ENCODE measurements at places on chromosomes 11 and 22.

- no peak for DNase-seq
Measured at GRCh38 chr11:125020342-125020741, 42.8 kb upstream of the SLC37A2 start.

- DNase-seq = no peak
Measured at GRCh38 chr11:29306527-29306926, 710.3 kb downstream of the KCNA4 start.

DNA sequence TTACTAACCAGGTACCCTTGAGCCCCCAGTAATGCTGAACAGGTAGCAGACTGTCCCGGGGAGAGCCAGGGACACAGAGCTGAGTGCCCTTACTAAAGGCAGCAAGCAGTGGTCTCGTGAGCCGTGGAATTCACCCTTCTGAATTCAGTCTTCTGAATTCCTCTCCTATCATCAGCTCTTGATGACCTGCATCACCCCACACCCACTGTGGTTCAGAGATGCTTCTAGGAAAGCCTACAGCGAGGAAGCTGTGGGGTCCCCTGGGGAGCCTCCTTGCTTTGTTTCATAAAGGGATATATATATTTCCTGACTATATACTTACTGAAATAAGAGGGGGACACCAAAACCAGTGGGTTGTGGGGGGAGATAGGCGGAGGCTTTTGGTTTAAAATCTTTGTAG is 2.6 kb downstream of the SPATA19 start:
- no peak for DNase-seq

DNA sequence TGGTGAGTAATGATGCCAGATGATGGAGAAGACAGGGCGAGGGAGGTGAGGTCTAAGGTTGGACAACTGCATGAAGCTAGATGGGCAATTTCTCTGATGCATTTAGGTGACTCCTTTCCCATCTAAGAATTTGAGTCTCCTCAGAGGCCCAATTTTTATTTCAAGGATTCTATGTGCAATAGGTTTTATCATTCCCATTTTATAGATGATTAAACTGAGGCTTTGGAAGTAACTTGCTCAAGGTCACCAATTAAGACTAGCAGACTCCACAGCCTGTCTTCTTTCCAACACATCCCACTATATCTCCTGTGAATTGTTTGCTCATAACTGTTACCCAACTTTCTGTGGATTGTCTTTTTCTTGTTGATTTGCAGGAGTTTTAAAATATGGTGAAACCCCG is 28.5 kb downstream of the DSCAML1 start:
- DNase-seq = no peak

DNA sequence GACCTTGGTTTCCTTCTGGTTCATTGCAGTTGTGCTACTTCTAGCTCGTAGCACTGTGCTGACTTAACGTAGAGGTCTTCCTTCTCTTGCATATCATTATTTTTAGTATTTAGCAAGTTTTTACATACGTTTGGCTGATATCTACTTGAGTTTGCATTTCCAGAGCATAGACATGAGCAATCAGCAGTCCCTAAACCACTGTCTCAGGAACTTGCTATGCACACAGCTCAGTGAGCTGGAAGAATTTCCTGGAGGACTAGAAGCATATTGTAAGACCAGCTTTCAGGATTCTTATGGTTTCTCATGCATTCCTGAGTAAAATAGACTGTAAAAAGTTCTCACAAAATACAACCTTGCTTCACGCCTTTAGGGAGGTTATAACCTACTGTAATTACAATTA is 226.7 kb upstream of the PDGFD start:
- DNase-seq = no peak

DNA sequence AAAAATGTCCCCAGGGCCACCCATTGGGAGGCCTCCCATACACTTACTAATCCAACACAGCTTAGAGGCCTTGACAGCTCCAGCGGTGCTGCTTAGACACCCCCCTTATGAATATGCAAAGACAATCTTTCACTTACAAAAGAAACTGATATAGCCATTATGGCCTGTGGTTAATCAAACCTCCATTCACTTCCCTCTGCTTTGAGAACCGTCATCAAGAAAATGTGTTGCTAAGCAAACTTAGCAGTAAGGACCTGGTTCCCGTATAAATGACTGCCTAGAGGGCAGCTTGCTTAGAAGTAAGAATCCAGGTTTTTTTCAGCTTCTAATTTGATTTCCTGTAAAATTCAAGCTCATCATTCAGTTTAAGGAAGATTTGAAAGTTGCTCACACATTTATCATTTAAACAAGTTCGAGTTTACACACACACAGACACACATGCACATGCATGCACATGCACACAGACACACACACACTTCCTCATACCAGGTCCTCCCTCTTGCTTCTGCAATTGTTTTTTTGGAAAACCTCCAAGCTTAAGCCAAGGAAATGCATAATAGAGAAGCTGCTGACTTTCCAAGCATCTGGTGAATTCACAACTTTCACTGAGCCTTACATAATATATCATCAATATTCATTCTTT is 137.7 kb upstream of the BLID start:
- no peak for DNase-seq

- no peak for DNase-seq
Measured at GRCh38 chr22:24200619-24201212, 19.4 kb downstream of the SUSD2 start.

DNA sequence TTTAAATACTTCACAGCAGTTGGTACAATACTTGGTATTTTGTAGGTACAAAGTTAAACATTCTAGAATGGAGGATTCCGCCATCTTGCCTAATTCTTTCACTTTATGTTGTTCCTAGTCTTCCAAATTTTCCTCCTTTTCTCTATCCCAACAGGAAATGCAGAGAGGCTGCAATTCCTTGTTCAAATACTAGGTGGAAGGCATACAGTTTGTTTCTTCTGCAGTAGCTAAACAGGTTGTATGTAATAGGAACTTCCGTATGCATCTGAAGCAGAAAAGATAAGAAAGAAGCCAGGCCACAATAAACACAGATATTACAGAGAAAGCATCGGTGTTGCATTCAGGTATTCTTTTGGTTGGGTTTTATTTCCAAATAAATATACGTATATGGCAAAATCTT is 186.4 kb upstream of the MTMR2 start:
- no peak for DNase-seq

- DNase-seq = no peak
Measured at GRCh38 chr11:43772733-43773132, 92.2 kb downstream of the HSD17B12 start.

GRCh38 chr22:22015631-22016030 is 33.0 kb upstream of the TOP3B start:
- DNase-seq = no peak

DNA sequence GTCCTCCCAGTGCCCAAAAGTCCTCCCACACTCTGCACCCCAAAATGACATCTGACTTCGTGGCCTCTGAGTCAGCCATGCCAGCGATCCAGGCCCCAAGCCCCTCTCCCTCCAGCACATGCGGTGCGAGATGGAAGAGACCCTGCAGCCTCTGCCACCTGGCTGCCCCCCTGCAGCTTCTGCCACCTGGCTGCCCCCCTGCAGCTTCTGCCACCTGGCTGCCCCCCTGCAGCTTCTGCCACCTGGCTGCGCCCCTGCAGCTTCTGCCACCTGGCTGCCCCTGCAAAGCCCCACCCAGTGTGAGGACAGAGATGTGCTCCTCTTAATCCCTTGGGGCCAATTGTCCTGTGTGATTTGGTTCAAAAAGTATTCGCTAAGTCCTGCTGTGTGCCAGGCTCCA is 68.0 kb downstream of the WNT7B start:
- no peak for DNase-seq

DNA sequence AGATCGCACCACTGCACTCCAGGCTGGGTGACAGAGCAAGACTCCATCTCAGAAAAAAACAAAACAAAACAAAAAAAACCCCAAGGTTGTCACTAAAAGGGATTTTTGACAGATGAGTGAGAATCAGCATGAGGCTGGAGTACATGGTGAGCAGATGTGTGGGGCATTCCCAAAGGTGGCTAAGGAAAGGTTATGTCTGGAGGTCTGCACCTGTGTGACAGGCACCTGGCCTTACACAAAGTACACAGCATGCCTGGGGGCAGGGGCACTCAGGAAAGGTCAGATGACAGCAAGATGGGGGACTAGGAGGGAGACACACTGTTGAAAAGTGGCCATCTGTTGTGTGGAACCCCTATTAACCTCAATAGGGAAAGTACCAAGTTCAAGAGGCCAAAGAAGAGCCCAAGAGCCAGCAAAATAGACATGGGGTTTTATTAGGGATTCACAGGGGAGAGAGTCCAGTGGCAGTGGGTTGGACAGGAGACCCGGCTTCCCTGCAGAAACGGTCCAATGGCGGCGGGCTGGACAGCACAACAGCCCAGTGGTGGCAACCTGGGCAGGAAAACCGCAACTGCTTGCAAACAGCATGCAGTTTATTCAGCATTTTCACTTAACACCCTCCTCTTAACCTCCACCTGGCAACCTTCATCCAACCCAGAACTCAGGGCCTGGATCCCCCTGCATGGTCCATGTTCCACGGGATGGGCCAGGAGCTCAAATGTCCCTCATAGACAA is 101.1 kb downstream of the MICAL2 start:
- no peak for DNase-seq

- DNase-seq = no peak
Measured at GRCh38 chr22:36249160-36249559, 3.8 kb upstream of the APOL1 start.

DNA sequence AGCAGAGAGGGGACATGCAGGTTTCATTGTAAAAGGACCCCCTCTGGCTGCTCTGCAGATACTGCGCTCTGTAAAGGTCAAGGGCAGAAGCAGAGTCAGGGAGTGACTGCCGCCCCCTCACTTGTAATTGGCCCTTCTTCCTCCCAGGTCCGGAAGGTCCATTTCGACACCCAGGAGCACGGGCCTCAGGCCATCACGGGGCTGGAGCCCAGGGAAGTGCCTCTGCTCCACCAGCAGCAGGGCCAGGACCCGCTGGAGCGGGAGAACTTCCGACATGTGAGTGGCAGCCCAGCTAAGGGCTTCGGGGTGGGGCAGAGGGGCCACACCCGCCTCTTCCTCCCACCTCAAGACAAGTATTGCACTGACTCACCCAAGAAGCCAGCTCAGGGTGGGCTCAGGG is 24.0 kb upstream of the LRRC10B start:
- DNase-seq = no peak

GRCh38 chr11:104705490-104706190 is 192.6 kb downstream of the CASP12 start:
- peak; percentile 11 for DNase-seq

DNA sequence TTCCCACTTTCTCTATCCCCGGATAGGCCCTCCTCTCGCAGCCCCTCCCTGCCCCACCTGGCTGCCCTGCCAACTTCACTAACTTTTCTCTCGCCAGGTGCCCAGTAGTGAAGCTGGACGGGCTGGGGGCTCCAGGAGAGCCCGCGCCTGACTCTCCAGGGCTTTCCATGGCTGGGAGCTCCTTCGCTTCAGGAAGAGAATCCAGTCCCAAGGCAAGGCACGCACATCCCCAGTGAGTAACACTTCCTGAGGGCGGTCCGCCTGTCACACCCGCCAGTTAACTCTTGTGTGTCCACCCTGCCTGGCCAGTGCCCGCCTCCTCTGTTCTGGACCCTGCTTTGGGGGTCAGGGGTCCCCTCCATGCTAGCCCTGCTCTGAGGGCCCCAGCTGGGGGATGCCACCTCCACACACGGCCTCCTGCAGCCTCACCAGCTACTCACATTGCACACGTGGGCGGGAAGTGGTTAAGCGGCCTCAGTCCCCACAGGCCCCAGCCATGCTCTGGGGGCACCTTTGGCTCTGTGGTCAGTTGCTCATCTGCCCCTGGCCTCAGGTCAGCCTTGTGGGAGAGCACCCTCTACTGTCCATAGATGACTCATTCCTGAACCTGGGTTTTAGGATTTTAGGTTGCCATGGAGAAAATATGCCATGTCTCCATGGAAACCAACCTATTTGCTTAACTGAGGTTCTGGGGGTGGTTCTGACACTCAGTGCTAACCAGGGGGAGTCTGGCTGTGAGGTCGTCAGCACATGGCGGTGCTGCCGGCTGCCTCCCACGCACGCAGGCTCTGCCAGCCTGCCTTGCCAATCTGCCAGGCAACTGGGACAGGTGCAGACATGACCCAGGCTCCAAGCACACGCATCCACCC is at the start of gene RIN1:
Gene RIN1, minus strand, starts transcription at position 201 of the 869 bp plus-strand sequence. Its CDS starts 32 bp downstream, at position 169.
- peak; percentile 87 for DNase-seq

- no peak for DNase-seq
Measured at GRCh38 chr22:50251477-50252081, 514 bp upstream of the HDAC10 start.

DNA sequence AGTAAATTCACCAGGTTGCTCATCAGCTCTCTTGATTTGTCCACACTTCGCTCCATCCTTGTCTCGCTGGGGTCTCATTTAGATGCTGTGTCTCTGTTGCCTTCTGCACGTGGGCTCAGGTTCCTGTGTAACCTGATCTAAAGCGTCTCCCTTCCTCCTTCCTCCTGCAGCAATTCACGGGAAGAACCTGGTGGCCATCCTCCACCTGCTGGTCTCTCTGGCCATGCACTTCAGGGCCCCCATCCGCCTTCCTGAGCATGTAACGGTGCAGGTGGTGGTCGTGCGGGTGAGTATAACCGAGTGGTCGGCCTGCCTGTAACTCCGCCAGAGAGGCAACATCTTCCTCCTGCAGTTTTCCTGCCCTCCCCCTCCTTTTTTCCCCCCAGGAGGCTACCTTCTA is 48.0 kb upstream of the PARVG start:
- no peak for DNase-seq

GRCh38 chr22:37705205-37705604 is 8.4 kb downstream of the TRIOBP start:
- DNase-seq = no peak

- DNase-seq = peak; percentile 20
Measured at GRCh38 chr11:74611369-74611861, 19.0 kb downstream of the POLD3 start.

GRCh38 chr11:70745451-70745850 is 347.1 kb downstream of the CTTN start:
- DNase-seq = no peak

DNA sequence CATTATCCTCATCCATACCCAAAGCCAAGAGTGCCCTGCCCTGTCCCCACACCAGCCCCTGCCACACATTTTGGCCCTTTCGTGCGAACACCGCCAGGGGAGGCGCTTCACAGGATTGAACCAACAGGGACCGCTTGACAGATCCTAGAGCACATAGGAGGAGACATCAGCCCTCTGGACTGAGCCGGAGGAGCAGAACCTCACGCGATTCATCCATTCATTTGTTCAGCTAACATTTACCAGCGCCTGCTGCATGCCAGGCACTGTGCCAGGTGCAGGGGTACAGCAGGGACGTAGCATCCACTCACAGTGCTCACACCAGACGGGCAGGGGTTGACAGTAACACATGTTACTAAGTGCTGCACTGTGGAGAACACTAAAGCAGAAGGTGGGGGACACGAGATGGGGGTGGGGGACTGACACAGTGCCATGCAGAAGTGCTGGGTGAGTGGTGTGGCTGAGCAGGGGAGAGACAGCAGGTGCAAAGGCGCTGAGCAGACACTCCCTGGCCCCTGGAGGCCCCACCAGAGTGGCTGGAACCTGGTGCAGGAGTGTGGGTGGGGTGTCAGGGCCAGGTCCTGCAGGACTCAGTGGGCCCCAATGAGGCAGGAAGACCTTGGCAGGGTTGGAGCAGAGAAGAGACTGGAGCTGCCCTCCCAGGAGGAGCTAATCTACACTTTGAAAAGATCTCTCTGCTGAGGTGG is 3.4 kb downstream of the GNAZ start:
- DNase-seq = no peak
